ENCODE measurements at places on chromosomes 13 and 19.

- DNase-seq = no peak
Measured at GRCh38 chr19:50718255-50719118, 1.1 kb downstream of the SHANK1 start.

GRCh38 chr13:48094404-48094780 lies 512 bp downstream of the MED4 start:
- no peak for DNase-seq

- DNase-seq = no peak
Measured at GRCh38 chr13:43139211-43139610, 115.8 kb downstream of the DNAJC15 start.

DNA sequence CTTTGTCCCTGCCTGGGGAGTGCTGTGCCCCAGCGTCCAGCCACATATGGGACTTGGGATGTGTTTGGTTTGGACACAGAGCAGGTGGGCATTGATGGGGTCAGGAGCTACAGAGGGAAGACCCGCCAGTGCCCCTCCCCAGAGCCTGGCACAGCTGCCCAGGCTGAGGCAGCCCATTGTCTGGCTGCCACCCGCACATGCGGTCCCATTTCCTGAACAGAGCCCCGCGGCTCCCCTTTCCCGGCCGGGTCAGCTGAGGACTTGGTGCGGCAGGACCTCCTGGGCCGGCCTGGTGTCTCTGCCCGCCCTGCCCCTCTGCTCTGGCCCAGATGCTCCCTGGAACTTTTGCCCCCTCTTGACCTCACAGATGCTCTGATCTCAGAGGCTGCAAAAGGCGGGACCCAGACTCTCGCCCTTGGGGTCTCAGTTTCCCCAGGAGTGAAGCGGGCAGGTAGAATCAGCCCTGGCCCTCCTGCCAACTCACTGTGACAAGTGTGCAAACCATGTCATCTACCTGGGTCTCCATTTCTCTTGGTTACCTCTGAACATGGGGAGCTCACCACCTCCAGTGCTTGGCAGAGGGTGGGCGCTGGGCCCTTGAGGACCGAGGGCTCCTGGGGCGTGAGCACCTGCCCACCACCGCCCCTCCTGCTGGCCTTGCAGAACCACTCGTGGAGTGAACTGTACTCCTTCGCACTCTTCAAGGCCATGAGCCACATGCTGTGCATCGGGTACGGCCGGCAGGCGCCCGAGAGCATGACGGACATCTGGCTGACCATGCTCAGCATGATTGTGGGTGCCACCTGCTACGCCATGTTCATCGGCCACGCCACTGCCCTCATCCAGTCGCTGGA lies 17.8 kb downstream of the HCN2 start:
- DNase-seq = no peak

- no peak for DNase-seq
Measured at GRCh38 chr13:54511366-54511765, 1482.8 kb downstream of the OLFM4 start.

GRCh38 chr19:56141417-56141993 lies 418 bp downstream of the ZNF444 start:
- no peak for DNase-seq

- DNase-seq = no peak
Measured at GRCh38 chr13:74528734-74529513, 394.7 kb upstream of the KLF12 start.

DNA sequence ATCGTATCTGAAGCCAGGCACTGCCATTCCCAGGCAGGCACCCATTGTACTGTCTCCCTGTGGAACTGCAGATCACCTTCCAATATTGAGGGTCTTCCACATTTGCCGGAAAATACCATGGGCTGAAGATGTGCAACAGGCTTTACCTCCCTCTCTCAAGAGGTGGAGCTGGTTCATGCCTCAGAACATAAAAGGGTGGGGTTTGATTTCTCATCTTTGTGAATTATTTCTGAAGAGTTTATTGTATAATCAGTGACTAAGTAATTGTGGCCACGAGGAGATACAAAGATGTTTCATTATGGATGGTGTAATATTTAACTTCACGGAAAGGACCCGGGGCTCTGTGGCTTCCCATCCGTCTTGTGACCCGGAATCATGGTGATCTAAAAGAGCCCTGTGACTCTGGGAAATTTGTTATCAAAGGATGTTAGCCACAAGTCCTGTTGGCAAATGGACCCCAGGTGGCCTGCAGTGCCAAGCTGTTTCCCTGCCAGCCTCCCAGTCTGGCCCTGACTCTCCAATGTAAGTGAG lies 230.5 kb downstream of the LACC1 start:
- DNase-seq = no peak

DNA sequence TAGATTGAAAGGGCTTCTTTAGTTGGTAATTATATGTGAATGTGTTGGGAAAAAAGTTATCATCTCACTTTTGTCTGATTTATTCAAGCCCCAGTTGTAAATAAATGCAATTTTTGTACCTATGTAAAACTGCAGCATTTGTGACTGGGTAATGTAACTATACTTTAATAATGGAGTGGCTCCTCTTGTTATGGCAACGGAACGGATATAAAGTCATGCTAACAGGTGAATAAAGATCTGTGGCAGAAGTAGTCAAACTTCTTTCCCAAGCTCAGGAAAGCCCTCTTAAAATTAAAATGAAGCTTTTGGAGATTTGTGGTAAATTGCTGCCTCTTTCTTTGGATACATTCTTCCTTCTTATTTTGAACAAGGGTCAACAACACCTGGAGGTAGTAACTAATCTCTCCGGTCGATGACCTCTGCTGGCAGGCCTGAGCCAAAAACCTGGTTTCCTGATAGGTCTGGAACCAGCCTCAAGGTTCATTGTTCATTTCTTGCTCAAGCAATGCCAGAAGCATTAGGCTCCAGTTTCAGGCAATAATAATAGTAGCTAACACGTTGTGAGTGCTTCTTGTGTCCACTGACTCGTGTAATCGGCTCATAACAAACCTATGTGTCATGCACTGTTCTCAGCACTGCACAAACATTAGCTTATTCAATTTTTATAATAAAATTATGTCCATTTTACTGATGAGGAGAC lies 313.4 kb upstream of the DACH1 start:
- DNase-seq = no peak

- DNase-seq = no peak
Measured at GRCh38 chr13:51906581-51906980, 44.8 kb downstream of the CCDC70 start.

- DNase-seq = no peak
Measured at GRCh38 chr13:109788372-109789111, 2.2 kb upstream of the IRS2 start.

- DNase-seq = no peak
Measured at GRCh38 chr13:73179650-73180274, 121.0 kb downstream of the KLF5 start.

- no peak for DNase-seq
Measured at GRCh38 chr13:87311165-87311564, 360.0 kb upstream of the SLITRK5 start.

GRCh38 chr13:26502826-26503225 lies 54.7 kb upstream of the WASF3 start:
- no peak for DNase-seq

DNA sequence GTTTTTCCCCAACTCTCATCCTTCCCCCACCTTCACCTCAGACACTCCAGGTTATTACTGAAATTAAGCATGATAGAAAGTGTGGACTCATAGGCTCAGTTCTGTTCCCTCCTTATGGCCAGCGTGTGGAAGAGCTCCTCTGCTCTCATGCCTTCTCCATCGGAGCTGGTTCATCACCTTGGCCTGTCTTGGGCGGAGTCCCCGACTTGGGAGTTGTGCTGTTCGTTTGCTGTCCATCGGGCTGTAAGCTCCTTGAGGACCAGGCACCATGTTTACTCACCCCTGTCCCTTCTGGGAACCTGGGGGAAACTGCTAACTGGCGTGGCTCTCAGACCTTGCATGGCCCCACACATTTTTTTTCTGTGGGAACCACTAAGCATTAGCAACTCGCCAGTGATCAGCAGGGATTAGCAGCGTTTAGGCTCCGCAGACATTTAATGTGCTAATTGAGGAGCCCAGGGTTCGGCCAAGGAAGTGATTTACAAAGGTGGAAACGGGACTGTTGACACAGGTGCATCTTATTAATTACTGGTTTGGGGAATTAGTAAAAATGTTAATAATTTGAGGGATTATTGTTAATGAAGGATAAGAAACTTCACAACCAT lies 123.8 kb downstream of the TM9SF2 start:
- DNase-seq = no peak

- no peak for DNase-seq
Measured at GRCh38 chr19:4801085-4801619, 9.6 kb downstream of the FEM1A start.
